Ammon's horn (tissue), 1 donor: ENCODE measurements at places on chromosomes 3 and 15.

DNA sequence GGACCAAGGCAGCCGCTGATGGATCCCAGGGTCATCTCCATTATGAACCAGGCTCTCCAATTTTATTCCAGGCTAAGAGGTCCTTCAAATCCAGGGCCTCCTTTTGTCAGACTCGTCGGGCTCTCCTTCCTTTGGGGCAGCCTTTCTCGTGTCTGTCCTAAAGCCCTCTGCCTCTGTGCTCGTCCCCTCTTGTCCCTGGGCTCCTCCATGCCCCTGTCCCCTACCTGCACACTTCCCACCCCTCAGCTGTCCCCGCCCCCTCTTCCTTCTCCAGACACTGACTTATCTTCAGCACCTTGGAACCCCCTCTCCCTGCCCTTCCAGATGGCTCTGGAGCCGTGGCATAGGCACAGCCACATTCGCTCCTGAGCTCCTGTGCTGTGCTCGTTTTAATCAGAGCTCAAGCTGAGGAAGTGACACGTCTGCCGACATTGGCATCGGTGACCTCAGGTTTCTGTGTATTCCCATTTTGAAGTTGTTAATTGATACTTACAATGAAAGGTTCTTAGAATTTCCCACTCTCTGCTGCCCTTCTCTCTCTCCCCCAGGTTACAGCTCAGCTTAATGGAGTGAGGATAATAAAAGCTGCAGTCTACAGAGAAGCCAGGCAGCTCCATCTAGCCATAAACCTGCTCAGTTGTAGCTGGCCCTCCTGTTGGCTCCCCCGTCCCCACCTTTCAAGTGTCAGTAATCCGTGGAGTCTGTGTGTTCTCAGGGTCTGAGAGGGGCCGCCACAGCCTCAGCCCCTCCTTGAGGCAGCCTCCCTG is 51.1 kb upstream of the SEC22A start:
- DNase-seq = no peak

DNA sequence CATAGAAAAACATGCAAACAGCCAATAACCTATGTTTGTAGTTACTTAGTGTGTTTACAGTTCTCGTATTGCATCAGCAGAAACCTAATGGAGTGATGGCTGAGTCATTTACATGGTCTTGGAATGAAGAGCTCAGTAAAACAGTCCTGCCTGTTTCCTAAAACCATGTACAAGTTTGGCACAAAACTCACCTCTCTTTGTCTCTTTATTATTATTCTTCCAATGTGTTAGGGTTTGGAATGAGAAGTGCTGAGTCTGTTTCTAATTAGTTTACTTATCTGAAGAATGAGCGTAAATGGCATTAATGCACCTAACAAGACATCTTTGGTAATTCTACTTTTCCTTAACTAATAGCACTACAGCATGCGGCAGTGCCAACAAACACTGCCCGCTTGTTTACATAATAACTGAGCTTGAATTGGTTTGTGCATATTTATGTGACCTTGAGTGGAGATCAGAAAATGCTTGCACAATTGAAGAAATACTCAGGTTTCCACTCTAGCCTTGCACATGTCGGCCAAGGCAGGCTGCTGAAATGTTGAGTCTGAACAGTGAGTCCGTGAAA is 385.4 kb upstream of the SEMA6D start:
- no peak for DNase-seq

DNA sequence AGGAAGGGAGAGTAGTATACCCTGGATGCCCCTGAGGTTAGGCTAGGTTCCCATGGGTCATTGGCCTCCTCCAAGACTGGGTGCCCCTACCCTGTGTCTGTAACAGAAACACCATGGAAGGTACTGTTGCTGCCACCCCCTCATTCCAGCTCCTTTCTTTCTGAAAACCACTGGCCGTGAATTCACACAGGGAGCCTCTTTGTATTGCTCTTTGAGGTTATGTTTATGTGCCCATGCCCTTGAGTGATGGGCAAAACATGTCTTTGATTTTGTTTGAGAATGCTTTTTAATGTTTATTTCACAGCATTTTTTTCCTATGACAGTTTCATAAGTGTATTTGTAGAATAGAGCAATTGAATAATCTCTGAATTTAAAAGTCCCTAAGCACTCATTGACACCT is 79.7 kb downstream of the RARB start:
- DNase-seq = no peak

DNA sequence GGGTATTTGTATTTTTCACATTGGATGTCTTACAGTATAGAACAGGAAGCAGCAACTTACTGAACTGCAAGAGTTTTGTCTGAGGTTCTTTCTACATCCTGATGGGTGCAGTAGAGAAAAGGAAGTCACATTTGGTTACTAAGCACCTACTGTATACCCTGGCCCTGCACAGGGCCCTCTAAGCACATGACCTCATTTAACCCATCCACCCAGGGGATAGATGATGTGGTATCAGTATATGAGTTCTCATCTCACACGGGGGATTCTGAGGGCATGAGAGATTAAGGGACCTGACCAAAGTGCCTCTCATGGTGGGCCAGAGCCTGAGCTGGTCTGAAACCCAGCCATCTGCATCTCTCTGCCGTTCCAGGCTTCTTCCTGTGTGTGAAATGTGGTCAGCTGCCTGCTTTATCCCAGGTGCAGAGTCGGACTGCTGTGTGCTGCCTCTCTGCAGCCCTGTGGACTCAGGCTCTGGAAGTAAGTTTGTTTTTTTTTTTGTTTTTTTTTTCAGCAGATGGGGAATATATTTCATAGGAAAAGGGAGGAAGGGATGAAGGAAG is 17.9 kb downstream of the SLC6A11 start:
- no peak for DNase-seq

DNA sequence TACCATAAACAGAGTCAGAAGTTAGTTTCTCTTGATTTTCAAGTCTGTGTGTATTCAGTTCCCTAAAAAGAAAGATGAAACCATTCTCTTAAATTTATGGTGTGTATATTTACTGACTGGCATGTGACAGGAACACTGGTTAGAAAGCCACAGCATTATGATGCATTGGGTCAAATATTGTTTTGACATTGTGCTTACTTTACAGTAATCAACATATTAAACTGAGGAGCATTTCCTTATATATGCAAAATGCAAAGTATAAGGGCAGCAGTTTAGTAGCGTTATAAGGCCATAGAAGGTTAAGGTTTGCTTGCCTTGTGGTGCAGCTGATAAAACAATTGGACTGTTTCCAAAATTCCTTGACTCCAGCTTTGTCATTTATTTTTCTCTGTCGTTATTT is 72.9 kb downstream of the EPHA3 start:
- no peak for DNase-seq

GRCh38 chr3:37993067-37993455 is 2.5 kb downstream of the VILL start:
- DNase-seq = no peak

- no peak for DNase-seq
Measured at GRCh38 chr15:70555713-70556112, 207.6 kb downstream of the UACA start.

GRCh38 chr3:150183678-150184425 is 213.2 kb upstream of the PFN2 start:
- DNase-seq = peak; percentile 93

- DNase-seq = no peak
Measured at GRCh38 chr3:134057654-134058110, 28.0 kb upstream of the SLCO2A1 start.

DNA sequence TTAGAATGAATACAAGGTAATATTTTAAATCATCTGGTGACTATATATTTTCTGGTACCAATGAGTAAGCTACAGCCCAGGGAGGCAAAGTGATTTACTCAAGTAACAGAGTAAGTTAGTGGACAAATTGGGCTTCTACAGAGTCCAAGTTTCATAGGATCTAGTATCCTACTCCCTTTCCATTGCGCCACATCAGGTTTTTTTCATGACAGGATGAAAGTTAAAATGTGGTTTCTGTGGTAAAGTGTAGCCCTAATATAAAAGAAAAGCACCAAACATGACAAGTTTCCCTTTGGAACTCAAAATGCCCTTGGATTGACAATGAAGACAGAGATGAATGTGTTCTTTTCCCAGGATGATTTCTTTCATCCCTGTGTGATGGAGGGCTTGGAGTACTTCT is 350.8 kb upstream of the ZNF385D start:
- DNase-seq = no peak

DNA sequence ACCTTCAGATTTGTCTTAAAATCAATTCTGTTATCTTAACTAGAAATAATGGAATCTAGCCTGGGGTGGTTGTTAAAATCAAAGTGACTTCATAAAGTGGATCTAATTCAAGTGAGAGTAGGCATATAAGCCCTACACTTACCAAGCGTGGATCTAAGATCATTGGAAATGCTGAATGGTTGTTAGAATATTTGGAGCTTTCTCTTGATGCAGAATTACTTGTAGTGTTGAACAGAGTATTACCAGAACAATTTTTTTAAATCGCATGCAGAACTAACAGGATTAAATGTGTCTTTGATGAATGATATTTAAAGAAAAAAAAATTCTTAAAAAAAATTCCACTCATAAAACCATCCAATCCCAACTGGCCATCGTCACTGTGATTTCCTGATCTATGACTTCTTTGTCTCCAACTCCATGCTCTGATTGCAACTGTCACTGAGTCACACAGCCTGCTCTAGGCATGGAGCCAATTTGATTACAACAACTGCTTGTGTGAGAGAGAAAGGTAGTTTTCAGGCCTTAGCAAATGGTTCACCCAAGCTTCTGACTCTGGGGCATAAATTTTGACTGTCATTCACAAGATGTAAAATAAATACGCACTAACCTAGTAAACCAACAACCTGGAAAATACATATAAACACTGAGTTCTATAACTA is 25.9 kb upstream of the SPRED1 start:
- DNase-seq = peak; percentile 96

GRCh38 chr15:88661761-88662556 is 23.1 kb downstream of the ISG20 start:
- DNase-seq = no peak

DNA sequence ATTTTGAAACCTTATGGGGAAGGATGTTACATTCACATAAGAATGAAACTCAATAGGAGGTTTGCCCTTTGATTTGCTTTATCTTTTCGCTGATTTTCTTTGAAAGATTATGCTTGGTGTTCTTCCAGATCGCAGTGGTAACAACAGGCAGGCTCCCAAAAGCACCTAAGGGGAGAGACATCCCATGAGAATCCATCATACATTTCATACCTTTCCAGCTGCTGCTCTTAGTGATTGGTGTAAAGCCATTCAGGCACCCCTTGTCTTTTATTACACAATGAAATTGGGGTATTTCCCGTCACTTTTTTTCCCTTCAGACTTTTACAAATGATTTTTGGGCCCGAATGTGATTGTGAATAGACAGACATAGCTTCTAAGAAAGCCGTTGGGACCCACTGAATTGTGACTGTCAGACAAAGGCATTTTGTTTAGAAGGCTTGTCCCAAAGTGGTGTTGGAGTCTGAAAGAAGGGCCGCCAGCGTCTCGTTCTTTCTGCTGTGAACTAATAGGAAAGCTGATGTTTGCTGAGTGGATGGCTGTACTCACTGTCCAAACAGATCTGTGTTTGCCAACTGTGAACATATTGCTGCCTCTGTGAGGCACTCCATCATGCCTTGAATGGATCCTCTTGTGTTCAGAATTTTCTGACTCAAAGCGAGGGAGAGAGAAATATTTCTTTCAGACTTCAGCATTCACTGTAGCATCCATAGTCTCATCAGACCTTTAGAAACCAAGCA is 164.3 kb downstream of the FNDC3B start:
- DNase-seq = peak; percentile 89

GRCh38 chr3:50533316-50533715 is 29.9 kb upstream of the CACNA2D2 start:
- DNase-seq = no peak

- peak; percentile 78 for DNase-seq
Measured at GRCh38 chr15:87477737-87478686, 778.5 kb downstream of the NTRK3 start.

DNA sequence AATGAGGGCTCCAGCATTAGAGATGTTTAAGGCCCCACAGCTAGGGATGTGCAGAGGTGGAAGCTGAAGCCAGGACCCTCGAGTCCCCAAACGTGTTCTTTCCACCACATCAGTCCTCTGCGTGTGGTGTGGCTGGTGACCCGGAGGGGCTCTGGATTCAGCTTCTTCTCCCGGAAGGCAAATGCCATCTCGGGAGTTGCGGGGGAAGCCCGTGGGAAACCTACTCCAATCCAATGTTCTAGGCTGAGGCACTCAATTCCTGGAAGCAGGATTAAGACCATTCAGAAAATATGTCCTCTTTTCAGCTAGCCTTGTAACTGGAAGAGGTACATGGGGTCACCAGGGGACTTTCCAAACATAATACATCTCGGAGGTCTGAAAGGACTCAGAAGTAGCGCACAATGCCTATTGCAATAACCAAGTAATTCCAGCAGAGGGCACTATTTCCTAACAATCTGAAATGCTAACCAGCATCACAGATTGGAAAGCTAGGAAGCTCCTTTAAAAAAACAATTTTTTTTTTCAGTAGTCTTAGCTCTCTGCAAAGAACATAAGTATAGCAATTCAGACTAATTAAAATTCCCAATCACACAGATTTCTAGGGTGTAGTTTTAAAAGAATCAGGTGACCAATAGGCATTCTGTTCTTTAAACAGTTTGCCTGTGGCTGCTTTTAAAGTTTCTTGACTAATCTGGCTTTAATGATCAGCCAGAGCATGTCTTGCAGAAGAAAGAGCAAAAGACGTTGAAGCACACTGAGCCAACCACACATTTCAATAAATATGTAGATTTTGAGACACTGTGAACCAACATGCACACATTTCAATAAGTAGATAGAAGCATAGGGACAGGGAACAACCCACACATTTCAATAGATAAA is 36.1 kb downstream of the BNC1 start:
- DNase-seq = peak; percentile 71

DNA sequence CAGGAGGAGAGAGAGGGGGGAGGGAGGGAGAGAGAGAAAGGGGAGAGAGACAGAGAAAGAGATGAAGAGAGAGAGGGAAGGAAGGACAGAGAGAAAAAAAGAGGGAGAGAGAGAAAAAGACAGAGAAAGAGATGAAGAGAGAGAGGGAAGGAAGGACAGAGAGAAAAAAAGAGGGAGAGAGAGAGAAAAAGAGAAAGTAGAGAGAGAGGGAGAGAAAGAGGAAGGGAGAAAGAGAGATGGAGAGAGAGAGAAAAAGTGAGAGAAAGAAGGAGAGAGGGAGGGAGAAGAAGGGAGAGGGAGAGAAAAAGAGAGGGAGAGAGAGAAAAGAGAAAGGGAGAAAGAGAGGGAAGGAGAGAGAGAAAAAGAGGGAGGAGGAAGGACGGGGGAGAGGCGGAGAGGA is 204.2 kb downstream of the SV2B start:
- DNase-seq = no peak

DNA sequence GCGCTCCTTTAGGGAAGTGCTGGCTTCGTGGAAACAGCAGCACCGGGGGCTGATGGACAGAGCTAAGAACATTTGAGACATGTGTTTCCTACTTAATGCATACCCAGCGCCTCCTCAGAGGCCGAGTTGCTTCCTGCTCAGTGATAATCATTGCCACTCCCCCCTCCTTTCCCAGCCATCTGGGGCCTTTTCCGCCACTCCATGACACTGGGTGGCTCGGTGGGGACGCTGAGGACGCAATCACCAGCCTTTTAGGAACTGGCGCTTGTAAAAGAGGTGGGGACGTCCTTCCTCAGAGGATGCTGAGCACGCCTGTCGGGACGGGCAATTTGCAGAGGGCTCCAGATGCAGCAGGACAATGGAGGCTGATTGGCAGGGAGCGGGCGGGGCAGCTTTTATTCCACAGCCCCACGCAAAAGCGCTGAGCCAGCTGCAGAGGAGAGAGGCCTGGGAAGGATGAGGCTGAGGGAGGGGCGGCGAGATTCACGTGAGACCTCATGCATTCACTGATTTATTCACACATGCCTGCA is 22.2 kb upstream of the IQSEC1 start:
- peak; percentile 30 for DNase-seq
